ENCODE measurements at places on chromosomes 3 and 15. TPM values are rescaled to one million over a fixed set of nuclear protein-coding genes. Genes with fewer than 3 reads are reported as not detected.

DNA sequence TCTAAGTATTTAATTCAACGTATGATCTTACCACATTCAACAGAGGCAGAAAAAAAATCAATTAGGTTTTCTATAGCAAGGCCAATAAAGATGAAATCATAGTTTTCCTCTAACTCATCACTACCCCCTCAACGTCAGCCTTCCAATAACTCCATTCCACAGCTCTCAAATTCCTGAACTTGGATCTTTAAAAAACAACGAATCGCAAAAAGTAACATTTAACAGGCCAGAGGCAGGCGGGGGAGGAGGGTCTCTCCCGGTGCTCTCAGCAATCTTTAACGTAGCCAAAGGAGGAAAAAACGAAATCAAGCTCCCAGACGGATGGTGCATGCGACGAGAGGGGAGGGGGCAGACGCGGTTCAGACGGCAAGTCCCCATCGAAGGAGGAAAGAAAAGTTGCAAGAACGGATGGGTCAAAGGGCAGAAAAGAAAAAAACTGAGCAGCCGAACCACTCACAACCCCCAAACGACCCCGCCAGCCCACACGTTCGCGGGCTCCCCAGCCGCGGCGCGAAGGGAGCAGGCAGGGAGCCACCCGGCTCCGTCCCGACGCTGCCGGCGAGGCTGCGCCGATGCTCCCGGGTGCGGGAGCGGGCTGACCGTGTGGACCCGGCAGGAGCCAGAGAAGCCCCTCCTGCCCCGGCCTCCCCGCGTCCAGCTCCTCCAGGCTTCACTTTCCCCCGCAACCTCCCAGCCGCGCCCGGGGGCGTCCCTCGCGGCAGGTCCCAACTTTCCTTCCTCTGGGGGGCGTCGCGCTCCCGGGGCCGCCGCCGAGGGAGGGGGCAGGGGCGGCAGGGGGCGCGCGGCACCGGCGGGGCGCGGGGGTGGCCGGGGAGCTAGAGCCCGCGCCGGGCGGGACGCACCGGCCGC lies 703 bp downstream of the PEAK1 start:
- DNase-seq, result no peak

DNA sequence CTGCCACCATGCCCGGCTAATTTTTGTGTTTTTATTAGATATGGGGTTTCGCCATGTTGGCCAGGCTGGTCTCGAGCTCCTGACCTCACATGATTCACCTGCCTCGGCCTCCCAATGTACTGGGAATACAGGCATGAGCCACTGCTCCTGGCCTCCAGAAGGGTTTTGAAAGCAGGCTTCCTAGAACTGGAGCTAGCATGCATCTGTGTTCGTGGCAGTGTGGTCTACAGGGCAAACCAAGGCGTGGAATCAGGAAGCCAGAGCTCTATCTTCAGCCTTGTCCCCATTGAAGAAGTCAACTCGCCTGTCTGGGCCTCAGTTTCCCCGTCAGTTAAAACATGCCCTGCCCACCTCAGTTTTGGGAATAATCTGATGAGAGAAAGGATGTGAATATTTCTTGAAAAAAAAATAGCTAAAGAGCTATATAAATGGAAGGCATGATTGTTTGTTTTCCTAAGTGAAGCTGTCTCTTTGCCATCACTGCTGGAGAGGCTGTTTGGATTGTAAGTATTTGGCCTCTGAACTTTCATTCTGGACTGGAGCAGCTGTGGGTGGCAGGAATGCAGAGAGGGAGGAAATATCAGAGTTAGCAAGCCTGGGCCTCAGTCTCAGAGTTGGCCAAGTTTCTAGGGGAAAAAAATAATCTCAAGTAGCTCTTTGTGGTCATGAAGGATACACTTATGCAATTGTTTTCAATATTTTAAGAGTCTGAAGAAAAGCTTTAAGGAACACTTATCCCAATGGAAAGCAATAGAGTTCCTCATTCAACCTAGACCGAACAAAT lies 36.5 kb upstream of the UACA start:
- peak; percentile 64 for DNase-seq

DNA sequence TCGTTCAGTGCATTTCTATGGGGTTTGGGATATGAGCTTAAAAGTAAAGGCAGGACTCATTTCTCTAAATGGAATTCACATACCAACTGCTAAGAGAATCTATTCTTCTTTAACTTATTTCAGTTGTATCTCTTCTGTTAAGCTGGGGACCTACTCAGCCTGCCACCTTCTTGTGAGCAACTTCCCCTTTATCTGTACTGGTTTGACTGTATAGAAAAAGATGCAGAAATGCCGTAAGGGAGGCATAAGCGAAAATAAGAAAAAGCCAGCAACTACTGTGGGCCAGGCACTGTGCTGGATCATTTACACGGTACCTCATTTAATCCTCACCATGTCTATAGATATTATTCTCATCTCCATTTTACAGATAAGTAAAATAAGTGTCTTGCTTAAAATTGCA lies 38.4 kb downstream of the RBMS3 start:
- no peak for DNase-seq

DNA sequence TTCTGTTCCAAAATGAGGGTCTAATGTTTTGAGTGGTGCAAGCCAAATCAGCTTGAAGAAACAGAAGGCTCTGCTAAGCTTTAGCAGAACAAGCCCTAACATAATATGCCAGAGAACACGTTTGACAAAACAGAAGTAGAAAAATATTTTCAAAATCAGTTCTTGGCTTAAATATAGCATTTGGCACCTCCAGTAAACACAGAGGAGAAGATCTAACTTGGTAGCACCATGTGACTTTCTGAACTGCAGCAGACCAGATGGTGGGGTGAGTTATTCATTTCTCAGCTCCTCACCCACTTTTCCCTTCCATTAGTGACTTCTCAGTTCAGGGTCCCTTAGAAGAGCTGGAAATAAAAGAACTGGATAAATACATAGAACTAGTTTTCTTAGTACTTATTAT lies 395.8 kb downstream of the MAGI1 start:
- DNase-seq, result no peak

GRCh38 chr15:43187544-43188155 lies 2.4 kb downstream of the CCNDBP1 start:
- DNase-seq, result no peak

DNA sequence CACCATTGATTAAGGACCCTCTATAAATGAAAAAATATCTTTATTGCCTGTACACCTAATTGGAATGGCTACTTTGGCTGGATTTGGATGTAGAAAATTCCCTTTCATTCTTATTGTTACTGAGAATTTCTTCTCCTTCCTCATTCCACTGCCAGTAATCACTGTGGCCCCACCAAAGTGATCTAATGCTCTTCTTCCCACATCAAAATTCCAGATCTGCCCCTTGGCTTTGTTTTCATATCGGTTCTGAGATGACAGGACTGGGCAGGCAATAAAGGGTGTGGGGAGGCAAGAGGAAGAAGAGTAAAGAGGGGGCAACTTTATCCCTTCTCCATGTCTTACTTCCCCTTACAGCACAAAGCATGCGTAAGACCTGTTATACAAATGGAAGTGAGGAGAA lies 2.1 kb downstream of the ANKUB1 start:
- no peak for DNase-seq

Gene RASSF1
- total RNA-seq, result 42.7 TPM

Gene CHRM5
- not detected for total RNA-seq

Gene ITIH1
- 0.33 TPM for total RNA-seq
